Vein endothelial cell (primary cell): ENCODE measurements at places on chromosomes 1 and 21. TPM values are rescaled to one million over a fixed set of nuclear protein-coding genes. Genes with fewer than 3 reads are reported as not detected.

CFAP45 gene
- total RNA-seq = 0.65 and 1.5 TPM in 2 replicates

EDN2 gene
- not detected in 2 replicates for total RNA-seq

NKAIN1 gene
- total RNA-seq = 0.10 TPM in 1 of 2 replicates, not detected in the other

C1orf226 gene
- 1.3 and 2.3 TPM in 2 replicates for total RNA-seq

SCP2 gene
- total RNA-seq = 106 and 131 TPM in 2 replicates
